ENCODE measurements at places on chromosomes 3 and 15.

GRCh38 chr3:124829178-124829818 is 57.9 kb downstream of the ITGB5 start:
- DNase-seq: no peak

- no peak for DNase-seq
Measured at GRCh38 chr3:186515125-186515524, 29.1 kb downstream of the CRYGS start.

DNA sequence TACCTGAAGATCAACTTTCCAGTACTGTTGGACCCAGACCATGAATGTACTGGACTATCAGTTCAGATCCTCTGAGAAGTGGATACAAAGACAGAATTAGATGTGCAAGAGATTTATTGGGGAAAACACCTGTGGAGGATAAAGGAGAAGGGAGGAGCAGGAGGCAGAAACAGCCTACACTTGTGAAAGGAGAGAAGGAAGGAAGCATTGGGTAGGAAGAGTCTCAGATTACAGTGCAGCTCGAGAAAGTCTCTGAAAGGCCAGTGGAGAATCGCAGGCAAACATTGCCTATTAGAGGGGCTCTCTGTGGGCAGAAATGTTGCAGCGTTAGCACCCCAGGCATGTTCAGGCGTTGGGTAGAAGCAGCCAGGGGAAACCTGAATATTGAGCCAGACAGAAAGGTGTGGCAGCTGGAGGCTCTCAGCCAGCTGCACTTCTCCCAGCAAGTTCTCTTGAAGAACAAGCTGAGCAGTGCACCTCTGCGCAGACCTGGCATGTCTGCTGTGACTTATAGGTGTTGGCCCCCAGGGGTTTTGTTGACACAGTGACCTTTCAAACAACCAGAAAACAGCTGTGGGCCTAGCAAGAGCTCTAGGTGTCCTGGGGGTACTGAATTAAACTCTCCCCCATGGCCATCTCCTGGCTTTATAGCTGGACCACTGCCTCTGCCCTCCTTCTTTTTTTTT is 7.0 kb downstream of the CHST14 start:
- DNase-seq: no peak

GRCh38 chr15:33114374-33114717 is 80.2 kb downstream of the FMN1 start:
- no peak for DNase-seq

- peak; percentile 69 for DNase-seq
Measured at GRCh38 chr15:70100474-70101341, 3.0 kb upstream of the TLE3 start.
